ENCODE measurements at places on chromosomes 1 and 21.

DNA sequence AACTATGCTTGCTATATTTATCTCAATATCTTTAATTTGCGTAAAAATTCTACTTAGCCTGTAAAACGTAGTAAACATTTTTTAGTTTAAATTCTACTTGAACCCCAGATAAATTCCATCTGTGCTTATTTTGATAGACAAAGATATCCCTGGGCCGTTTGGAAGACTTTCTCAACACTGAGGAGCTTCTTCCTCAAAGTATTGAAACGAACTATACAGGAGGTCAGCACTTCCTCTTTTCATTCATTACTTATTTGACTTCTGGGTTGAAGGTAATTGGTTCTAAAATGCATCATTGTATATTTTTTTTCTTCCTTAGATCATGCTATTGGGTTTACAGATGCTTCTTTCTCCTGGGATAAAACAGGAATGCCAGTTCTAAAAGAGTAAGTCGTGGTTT, 74.7 kb downstream of the HSPA13 start:
- DNase-seq = no peak

DNA sequence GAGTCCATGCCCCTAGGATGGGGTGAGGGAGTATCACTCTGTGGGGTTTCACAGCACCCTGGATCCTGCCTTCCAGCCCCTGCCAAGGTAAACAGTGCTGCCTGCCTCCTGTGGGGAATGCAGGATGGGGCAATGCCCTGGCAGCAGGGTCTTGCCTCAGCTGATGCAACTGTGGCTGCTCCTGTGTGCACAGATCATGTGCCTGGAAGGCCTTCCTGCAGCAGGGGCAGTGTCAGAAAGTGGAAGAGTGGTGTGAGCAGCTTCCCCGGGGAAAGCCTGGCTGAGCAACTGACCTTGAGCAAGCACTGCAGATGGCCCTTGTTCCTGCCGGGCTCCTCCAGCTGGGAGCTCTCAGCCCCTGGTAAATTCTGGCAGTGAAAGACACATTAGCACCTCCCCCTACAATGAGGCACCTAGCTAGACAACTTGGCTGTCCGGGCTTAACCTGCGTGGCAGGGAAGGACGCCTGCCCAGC, 9.9 kb downstream of the TOR3A start:
- no peak for DNase-seq

GRCh38 chr1:246959944-246960693, 28.4 kb upstream of the AHCTF1 start:
- no peak for DNase-seq

- no peak for DNase-seq
Observed at GRCh38 chr1:178594133-178594532, 81.2 kb downstream of the TEX35 start.

DNA sequence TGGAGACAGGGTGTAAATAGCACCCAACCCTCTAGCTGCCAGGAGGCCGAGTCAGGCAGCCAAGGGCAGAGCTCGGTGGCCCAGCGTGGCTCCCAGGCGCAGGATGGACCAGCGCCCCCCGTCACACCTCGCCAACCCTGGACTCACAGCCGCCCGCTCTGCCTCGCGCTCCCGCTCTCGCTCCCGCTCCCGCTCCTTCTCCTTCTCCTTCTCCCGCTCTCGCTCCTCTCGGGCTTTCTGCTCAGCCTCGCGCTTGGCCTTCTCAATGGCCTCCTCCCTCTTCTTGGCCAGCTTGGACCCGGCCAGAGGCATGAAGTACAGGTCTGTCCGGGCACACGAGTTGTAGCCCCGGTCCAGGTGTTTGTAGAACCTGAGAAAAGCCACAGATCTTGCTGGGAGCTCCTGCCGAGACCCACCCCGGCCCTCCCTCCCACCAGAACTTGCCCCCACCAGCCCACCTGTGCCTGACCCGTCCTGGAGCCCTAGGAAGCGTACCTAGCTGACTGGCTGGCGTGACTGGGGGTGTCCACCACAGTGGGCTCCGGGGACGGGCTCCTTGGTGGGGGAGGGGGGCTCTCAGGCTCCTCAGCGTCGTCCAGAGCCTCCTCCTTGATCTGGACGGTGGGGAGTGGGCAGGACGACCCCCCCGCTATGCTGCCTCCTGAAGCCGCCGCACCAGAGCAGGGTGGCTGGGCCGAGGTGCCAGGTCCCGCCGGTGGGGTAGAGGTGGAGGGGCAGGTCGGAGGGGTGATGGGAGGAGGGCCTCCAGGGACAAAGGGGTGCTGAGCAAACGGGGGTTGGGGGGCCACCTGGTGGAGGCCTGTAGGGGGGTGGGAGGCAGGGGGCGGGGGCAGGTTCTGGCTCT, 41.9 kb downstream of the SLC45A1 start:
- DNase-seq = no peak

DNA sequence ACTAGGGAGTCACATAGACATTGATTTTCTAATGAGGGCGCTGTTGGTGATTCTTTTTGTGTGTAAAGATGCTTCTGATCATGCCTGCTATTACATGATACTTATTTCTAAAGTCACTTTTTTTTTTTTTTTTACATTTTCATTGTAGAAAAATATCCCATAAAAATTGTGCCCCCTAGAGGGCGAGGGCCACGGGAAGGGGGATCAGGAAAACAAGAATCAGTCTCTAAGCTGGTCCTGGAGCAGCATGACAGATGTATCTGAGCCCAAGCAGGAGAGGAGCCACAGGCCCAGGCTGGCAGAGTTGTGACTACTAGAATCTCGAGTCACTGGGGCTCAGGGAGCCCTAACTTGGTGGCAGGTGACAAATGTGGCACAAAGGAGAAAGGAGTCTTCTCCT, 28.1 kb downstream of the ZSCAN20 start:
- no peak for DNase-seq

- no peak for DNase-seq
Observed at GRCh38 chr1:8342325-8342724, 24.4 kb downstream of the SLC45A1 start.

- peak; percentile 7 for DNase-seq
Observed at GRCh38 chr1:47507881-47508701, 70.2 kb downstream of the FOXD2 start.

GRCh38 chr1:92989253-92989652, 28.0 kb upstream of the DIPK1A start:
- DNase-seq = no peak

- no peak for DNase-seq
Observed at GRCh38 chr1:111818081-111818480, 62.4 kb downstream of the DDX20 start.

DNA sequence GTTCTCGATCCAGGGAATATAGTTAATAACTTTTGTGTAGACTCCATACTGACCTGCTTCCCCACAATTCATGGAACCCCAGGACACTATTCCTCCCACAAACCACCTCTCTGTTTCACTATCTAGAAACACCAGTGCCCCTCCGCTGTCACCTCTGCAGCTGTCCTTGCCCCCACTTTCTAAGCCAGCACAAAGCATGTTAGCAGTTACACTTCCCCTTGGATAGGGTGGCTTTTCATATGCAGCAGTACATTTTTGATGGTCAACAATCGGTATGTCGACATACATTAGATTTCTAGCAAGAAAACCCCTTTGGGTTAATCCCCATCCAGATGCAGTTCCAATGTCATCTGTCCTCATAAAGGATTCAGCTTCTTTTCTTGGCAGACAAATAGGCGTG, 14.4 kb downstream of the TARDBP start:
- no peak for DNase-seq

DNA sequence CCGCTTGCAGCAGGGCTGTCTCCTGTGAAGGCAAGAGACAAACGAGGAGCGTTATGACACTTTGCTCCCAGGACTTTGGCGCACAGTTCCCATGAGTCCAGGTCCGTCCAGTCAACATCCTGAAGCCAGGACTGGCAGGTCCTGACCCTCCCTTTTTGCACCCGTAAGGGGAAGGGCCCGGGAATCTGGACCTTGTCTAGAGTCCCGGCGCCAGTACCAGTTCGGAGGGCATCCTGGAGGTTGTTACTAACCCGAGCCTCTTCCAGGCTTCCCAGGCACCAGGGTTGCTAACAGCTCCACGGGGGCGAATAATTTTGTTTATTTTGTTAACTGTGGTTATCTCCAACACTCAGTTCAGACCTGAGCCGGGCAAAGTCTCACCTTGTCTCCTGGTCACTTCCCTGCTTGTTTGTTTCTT, 682 bp upstream of the RWDD3 start:
- no peak for DNase-seq

DNA sequence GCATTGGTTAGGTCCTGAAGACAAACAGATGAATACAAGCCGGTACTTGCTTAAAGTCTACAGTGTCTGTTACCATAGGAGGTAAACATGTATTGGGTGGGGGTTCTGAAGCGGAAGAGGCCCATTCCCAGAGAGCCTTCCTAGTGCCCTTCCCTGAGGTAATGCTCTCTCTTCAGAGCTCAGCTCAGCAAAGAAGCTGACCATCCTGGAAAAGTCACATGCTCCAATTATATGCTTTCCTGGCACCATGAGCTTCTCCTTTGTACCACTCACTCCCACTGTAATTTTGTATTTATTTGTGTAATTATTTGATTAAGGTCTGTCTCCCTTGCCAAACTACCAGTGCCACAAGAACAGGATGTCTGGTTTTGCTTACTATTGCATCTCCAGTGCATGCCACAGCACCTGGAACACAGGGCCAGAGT, 42.0 kb downstream of the RAB3B start:
- peak; percentile 23 for DNase-seq

- DNase-seq = peak; percentile 88
Observed at GRCh38 chr1:216723274-216723780, at the start of gene ESRRG. Gene ESRRG, minus strand, starts transcription at chr1:216723429. Its CDS starts 130 bp downstream, at chr1:216723299.

- peak; percentile 17 for DNase-seq
Observed at GRCh38 chr1:44239331-44239960, 26.2 kb downstream of the DMAP1 start.

GRCh38 chr1:162629651-162630050, 2.6 kb upstream of the DDR2 start:
- no peak for DNase-seq

DNA sequence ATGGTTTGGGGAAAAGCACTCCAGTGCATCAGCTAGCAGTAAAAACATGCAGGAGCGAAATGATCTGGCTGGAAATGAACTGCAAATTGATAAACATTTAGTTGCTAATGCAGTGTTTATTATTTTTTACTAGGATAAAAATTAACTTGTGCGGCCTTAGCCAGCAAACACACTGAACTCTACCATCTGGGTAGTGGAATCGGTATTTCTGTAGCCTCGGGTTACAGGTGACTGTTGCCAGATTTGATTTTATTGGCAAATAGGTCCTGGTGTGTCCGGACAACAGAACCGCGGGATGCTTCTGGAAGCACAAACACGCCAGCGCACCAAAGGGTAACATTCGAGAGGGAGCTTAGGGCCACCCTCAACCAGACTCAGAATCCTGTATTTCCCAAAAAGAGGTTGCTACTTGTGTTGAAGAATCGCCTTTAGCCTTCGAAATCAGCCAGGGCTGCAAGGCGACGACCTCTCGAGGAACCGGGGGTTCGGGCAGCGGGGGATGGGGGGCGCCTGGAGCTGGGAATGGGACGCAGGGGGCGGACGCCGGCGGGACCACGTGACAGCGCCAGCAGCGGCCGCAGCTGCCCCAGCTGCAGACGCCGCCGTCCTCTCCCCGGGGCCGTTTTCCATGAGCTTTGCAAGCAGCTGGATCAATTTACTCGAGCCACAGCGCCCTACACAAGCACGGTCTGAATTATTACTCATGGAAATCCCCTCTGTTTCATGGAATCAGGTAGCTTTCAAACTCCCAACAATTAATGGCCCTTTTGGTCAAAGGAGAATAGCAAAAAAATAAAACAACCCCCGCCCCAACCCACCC, 158.8 kb downstream of the TOMM20 start:
- DNase-seq = peak; percentile 91

- no peak for DNase-seq
Observed at GRCh38 chr1:179598631-179599030, 7.0 kb downstream of the TDRD5 start.

DNA sequence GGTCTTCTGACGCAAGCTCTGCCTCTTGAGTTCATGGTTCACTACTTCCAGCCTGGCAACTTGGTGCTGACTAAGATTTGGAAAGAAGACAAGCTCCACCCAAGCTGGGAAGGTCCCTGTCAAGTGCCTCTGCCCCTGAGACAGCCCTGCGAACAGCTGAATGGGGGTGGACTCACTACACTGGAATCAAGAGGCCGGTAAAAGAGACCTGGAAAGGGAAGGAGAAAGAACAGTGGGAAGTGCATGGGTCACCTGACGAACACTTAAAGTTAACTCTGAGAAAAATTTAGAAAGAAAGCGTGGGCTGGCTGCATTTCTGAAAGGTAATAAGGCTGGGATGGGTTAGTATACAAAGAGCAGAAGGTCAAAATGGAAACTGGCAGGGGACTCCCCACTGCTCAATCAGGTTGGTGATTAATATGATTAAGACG, 26.1 kb upstream of the ZNF496 start:
- DNase-seq = no peak

- no peak for DNase-seq
Observed at GRCh38 chr1:200774735-200775444, 36.2 kb downstream of the CAMSAP2 start.

DNA sequence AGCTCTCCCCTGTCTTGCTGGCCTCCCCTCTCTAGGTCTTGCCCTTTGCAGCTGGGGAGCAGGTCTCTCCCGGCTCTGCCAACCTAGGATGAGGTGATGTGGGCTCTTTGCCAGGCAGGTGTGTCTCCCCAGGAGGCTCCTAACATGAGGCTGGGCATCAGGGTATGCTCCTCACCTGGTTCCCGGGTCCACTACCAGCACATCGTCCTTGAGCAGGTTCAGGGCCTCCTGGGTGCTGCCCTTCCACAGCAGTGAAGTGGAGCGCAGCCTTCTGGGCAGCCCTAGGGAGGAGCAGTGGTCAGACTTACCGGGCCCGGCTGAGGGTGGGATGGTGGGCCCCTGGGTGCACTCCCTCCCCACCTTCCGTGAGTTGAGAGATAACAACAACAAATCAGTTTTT, 17.5 kb downstream of the LACTBL1 start:
- no peak for DNase-seq

DNA sequence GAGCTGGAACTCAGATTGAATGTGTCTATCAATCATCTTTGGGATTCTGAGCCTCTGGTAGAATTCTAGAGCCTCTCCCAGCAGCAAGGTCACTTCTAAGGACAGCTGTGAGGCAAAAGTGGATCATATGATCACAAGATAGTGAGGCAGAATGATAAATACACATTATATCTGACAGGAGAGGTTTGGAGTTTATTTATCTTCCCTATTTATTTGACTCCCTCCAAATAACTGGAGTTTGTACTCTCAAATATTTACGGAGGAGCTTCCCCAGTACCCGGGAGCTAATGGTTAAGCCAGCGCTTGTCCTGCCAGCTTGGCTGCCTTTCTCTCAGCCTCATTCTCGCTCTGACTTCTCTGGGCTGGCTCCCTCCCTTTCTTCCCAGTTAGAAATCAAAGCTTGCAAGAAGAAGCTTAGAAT, 2.3 kb downstream of the HMGCS2 start:
- DNase-seq = no peak

GRCh38 chr1:117794073-117794472, 135.3 kb downstream of the GDAP2 start:
- DNase-seq = no peak

DNA sequence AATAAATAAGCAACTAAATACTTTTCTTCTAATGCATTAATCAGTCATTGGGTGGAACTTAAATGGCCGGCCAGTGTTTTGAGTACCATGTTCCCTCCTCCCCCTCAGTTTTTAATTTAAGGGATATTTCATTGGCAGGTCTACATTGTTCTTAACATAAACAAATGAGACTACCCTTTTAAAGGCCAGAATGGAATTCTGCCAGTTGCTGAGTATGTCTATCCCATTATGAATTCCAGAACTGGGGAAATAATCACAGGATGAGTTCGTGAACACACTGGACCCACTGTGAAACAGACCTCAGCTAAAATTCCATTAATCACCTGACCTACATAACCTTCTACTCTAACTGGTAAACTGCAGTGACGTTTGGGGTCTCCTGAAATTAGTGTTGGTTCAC, 305.5 kb upstream of the PKN2 start:
- no peak for DNase-seq

All from NCI-H146 (cell line).